ENCODE measurements at places on chromosomes 1 and 21.
A peak's percentile ranks its signal among the peaks of the same experiment; 100 is the strongest.

GRCh38 chr1:71721532-71721931, 560.8 kb downstream of the NEGR1 start:
- no peak for DNase-seq

- DNase-seq = no peak
Measured at GRCh38 chr21:18252256-18252655, 7.6 kb downstream of the CHODL start.

DNA sequence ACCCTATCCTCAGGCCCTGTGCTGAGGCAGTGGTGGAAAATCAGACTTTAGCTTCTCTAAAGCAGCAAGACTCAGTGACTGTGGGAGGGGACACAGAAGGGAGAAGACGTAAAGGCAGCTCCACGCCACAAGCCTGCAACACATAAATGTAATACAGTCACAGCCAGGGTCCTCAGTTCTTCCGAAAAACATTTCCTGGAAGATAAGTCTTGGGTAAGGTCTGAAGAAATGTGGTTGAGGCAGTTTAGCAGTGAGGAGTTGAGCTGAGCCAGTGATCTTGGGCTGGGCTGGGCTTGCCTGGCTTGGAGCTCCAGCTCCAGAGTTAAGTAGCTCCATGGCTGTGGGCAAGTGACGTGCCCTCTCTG, 127.8 kb upstream of the ADAR start:
- no peak for DNase-seq

GRCh38 chr1:165162671-165163241, 193.8 kb downstream of the LMX1A start:
- DNase-seq = no peak

DNA sequence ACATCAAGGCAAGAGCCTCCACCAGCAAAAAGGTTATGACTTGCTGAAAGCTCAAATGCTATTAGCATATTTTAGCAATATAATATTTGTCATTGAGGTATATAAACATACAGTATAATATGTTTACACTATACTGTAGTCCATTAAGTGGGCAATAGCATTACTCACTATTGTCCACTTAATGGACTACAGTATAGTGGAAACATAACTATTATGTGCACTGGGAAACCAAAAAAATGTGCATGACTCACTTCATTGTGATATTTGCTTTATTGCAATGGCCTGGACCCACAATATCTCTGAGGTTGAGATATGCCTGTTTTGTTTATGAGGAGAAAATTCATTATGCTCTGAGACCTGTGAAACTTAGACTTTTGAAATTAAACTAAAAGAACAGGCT, 300.0 kb downstream of the BARHL2 start:
- DNase-seq = no peak

DNA sequence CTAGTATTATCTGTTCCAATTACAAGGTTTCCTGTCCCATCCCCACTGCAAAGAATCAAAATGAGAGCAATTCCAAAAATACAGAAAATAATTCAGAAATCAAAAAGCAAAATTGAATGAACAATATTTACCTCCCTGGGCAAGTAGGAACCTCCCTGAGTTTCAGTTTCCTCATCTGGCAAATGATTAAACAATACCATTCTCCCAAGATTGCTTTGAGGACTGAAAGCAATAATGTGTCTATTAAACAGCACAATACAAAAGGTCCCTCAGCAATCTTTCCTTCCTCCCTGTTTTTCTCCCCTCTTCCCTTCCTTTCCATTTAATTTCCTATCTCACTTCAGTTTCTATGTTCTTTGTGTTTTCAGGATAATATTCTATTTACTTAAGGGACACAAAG, 171.0 kb downstream of the ZC3H11B start:
- no peak for DNase-seq

DNA sequence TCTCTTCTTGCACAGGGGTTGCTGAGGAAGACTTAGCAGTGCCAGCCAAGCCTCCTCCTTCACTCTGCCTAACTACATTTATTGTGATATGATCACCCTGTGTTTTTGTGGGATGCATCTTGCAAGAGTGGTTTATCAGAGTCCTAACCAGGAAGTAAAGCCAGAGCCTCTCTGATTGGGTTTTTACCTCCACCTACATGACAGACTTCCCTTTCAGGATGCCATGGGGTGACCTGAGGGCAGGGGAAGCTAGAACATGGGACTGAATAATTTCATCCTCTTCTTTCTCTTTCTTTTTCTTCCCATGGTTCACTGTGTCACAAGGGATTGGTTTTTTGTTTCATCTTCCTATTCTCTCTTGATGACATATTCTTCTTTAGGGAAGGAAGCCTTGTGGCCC, 146.6 kb downstream of the HHAT start:
- no peak for DNase-seq

- peak; percentile 82 for DNase-seq
Measured at GRCh38 chr1:156291226-156292061, 4.0 kb downstream of the GLMP start.

DNA sequence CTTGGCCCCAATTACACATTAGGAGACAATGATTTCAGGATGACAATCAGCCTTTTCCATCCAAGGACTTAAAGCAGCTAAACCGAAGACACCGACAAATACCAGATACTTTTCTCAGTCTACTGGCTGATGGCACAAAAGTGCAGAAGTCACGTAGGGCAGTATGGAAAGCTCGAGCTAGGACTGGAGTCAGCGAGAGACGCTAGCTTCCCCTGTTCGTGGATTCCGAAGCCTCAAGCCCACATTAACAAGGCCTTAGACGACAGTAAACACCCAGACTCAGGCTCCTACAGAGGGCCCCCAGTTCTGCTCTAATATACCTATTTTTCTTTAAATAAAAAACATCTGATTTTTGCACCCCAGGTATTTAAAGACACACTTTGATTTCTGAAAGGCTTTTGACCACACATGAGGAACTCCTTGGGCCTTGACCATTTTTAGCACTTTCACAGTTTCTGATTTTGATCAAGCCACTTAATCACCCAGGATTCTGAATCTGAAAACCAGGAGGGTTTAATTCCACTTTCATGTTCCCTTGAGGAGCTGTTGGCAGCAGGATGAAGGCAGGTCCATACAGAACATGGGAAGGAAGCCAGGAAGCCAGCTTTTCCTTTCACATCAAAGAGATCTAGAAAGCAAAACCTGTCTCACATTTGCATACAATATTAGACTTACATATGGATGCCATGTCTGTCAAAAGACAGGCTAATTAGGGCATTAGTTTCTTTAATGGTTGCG, 204.1 kb downstream of the GABPA start:
- DNase-seq = no peak

GRCh38 chr1:70719154-70719553, 308.1 kb downstream of the CTH start:
- no peak for DNase-seq

GRCh38 chr1:15748264-15748663, 6.0 kb downstream of the TMEM82 start:
- DNase-seq = no peak

DNA sequence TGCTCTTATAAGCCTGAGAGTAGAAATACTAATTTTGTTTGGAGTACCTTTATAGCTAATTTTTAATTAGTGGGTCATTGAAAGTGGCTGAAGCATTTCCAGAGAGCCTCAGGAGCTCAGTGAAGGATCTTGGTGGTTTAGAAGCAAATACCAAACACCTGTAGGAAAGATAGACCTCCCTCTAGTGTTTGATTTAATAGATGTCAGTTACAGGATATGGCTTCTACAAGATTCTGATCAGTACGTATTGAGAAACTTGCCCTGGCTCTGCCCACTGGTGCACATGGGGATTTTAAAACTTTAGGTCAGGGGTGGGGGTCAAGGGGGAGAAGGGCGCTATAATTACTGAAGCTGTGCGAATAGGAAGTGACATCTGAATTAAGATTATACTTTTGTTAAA, 122.2 kb downstream of the POU2F1 start:
- DNase-seq = no peak

DNA sequence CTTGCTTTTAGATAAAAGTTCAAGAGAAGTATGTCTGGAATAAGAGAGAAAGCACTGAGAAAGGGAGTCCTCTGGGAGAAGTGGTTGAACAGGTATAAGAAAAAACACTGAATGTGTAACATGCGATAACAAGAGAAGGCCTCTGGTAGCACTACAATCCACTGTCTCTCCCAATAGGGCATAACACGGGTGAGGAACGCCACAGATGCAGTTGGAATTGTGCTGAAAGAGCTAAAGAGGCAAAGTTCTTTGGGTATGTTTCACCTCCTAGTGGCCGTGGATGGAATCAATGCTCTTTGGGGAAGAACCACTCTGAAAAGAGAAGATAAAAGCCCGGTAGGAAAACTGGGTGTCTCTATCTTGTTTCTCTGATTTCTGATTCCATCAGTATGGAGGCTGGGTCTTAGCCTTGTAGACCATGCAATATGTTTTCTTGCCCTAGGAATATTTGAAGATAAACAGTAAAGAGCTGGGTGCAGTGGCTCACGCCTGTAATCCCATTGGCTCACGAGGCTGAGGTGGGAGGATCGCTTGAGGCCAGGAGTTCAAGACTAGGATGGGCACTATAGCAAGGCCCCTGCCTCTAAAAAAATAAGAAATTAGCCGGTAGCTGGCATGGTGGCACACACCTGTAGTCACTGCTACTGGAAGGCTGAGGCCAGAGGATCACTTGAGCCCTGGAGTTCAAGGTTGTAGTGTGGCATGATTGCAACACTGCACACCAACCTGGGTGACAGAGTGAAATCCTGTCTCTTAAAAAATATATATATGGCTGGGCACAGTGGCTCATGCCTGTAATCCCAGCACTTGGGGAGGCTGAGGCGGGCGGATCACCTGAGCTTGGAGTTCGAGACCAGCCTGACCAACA, 40.4 kb downstream of the DAP3 start:
- peak; percentile 80 for DNase-seq

DNA sequence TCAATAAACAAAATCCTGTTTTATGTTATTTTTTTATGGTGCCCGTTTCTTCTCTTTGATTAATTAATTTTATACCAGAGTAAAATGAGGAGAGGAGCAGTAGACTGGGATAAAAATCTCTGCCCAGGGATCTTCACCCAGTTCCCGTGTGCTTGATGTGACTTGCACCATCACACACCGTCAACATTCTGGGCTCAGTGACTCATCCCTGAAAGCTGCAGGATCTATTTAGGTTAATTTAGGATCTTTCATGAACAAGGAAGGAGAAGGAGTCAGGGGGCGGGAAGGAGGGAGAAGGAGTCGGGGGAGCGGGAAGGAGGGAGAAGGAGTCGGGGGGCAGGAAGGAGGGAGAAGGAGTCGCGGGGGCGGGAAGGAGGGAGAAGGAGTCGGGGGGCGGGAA, 182.4 kb downstream of the SMYD3 start:
- peak; percentile 58 for DNase-seq

DNA sequence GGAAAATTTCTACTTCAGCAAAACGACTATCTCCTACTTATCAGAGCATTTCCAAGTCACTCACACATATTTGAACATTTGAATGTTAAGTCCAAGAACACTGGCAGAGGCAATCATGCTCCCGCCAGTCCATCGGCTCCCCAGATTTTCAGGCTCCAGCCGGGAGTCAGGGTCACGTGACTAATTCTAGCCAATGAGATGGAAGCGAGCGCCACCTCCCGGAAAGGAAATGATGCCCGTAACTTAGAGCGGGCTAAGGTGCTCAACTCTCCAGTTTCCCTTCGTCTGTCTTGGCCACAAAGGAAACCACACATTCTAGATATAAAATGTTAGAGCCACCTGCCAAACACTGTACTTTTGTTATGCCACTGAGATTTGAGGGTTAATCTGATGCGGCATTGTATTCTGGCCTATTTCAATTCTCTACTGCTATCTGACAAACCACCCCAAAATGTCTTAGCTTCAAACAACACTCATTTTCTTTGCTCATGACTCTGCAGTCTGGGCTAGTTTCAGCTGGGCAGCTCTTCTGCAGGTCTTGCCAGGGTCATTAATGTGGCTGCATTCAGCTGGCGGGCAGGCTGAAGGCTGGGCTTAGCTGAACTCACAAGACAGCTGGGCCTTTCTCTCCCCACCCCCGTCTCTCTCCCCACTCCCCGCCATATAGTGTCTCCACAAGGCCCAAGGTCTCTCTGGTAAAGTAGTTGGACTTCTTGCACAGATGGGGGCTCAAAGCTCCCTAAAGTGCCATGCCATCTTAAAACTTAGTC, 16.5 kb upstream of the LHX4 start:
- no peak for DNase-seq

DNA sequence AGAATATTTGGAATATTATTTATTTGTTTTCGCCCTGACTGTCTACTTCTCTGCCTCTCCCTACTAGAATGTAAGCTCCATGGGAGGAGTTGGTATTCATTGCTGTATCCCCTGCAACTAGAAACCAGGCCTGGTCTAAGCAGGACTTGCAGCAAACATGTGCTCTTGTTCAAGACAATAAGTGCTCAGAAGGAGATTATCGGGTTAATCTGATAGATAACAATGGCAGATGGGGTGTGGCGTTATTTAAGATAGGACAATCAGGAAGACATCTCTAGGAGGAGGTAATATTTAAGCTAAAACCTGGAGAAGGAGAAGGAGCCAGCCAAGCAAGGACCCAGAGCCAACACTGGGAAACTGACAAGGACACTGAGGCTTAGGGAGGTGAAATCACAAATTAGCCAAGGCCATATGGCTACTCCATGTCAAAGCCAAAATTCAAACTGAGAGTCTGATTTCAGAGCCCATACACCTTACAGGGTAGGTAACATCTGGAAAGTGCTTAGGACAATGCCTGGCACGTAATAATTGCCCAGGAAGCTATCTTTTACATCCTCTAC, 41.5 kb downstream of the STYXL2 start:
- no peak for DNase-seq

- peak; percentile 47 for DNase-seq
Measured at GRCh38 chr1:108646648-108647269, 14.1 kb downstream of the HENMT1 start.

- no peak for DNase-seq
Measured at GRCh38 chr1:172499636-172500141, 33.3 kb upstream of the SUCO start.

DNA sequence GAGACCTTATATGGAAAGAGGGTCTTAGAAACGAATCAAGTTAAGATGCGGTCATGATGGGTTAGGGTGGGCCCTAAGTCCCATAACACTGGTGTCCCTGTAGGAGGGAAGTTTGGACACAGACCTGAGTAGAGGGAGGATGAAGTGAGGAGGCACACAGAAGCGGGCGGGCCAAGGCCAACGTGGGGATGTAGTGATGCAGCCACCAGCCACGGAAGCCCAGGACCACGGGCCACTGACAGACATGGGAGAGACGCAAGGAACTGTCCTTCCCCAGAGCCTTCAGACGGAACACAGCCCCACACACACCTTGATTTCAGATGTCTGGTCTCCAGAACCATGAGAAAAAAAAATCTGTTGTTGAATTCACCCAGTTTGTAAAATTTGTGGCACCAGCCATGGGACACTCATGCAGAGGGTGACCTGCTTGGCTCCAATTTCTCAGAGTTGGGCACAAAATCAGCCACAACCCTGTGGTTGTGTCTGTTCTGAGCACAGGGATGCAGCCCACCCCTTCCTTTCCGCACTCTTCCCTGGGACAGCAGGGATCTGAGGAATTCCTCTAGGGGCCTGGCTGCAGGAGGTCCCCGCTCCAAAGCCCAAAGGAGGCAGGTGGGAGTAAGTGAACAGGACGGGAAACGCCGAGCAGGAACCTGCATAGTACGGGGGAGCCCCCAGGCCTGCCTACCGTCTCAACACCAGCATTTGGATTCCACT, 61.1 kb downstream of the RIPK4 start:
- no peak for DNase-seq
